HT-29 (cell line): ENCODE measurements at places on chromosomes 3 and 15. TPM values are rescaled to one million over a fixed set of nuclear protein-coding genes. Genes with fewer than 3 reads are reported as not detected.

GRCh38 chr3:152973575-152973974 is 138.6 kb downstream of the P2RY1 start:
- no peak for DNase-seq

- DNase-seq, result no peak
Observed at GRCh38 chr3:181920409-181920808, 208.7 kb downstream of the SOX2 start.

GRCh38 chr3:118984699-118985098 is 49.9 kb downstream of the IGSF11 start:
- no peak for DNase-seq

- no peak for DNase-seq
Observed at GRCh38 chr3:160069986-160070385, 81.4 kb downstream of the IL12A start.

RARRES1 gene
- total RNA-seq, result 79.2 and 102 TPM in 2 replicates

FRMD4B gene
- 19.6 and 21.2 TPM in 2 replicates for total RNA-seq

RTP3 gene
- not detected in 2 replicates for total RNA-seq

SLC7A14 gene
- not detected in 2 replicates for total RNA-seq

ADAMTS9 gene
- total RNA-seq, result 0.05 TPM in 1 of 2 replicates, not detected in the other
